ENCODE measurements at places on chromosomes 7 and 10. TPM values are rescaled to one million over a fixed set of nuclear protein-coding genes. Genes with fewer than 3 reads are reported as not detected.

Gene TRIL
- total RNA-seq, result 4.8 TPM

Gene OR2A5
- total RNA-seq, result not detected

Gene FGL2
- total RNA-seq, result not detected

Gene CTAGE15
- total RNA-seq, result not detected

DNA sequence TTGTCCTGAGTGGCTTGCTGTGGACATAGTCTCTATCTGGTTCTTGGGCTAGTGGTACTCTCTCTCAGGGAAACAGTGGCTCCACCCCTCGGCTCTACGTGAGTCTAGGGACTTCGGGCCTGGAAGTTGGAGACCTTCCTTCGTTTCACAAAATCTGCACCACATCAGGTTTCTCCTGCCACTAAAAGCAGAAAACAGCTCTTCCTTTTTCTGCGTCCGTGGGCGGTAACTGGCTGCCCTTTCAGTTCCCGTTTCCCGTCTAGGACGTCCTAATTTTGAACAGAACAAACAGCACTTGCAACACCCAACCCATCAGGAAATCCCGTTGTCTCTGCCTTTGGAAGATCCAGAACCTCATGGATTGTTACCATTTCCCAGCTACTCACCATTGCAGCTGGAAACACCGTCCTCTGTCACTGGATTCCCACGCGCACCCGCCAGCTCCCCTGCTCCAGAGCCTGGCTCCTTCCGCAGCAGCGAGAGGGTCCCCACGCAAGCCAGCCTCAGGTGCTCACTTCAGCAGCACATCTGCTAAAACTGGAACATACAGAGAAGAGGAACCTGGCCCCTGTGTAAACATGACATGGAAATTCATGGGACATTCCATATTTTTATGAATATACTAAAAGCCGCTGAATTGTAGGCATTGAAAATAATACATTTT lies 311.4 kb upstream of the AKR1E2 start:
- no peak overlapping the region for H3K27ac ChIP-seq
- no peaks in the 10 kb centered on the region for H3K36me3 ChIP-seq
- H3K4me1 ChIP-seq, result no peaks in the 10 kb centered on the region
- no peaks in the 10 kb centered on the region for H3K27me3 ChIP-seq
- DNase-seq, result no peak
- no peak overlapping the region for H3K4me3 ChIP-seq

DNA sequence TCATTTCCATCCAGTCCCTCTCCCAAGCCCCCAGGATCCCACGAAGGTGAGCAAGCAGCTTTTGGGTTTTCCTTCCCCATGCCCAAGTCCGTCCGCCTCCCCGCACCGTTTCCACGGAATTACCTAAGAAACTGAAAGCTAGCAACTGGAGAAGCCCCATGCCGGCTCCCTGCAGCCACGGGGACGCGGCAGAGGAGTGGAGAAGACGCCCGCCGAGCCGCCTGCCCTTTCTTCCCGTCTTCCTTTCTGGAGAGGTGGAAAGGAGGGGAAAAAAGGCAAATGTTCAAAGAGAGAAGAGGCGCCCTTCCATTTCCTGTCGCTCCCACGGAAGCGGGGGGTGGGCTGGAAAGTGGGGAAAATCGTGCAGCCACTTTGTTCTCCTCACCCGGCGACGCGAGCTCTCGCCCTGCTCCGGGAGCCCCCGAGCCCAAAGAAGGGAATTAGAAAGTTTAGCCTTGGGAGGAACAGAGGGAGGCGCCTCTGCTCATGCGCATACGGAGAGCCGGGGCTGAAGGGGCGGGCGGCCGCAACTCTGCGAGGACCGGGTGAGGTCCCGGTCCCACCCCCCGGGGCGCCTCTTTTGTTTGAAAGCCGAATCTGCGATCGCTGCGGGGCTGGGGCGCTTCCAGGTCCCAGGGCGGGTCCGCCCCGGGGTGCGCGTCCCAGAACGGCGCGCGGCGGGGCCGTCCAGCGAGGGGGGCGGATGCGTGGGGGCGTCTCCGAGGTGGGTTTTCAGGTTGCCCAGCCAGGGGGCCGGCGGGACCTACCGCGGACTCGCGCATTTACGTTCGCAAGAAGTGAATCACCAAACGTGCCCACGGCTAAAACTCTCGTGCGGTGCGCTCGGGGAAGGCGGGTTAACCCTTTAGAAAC lies at the start of gene LAMB1:
LAMB1 (minus strand) TSS at position 436 of the 873 bp plus-strand sequence; CDS start at position 160, 276 bp downstream.
- H3K27ac ChIP-seq, result peak within 1 kb of the TSS; percentile 92
- H3K27me3 ChIP-seq, result no peaks in the 10 kb centered on the region
- H3K4me1 ChIP-seq, result peaks cover 45% of the 10 kb centered on the region
- peak within 1 kb of the TSS; percentile 76 for H3K4me3 ChIP-seq
- peak; percentile 90 for DNase-seq

DNA sequence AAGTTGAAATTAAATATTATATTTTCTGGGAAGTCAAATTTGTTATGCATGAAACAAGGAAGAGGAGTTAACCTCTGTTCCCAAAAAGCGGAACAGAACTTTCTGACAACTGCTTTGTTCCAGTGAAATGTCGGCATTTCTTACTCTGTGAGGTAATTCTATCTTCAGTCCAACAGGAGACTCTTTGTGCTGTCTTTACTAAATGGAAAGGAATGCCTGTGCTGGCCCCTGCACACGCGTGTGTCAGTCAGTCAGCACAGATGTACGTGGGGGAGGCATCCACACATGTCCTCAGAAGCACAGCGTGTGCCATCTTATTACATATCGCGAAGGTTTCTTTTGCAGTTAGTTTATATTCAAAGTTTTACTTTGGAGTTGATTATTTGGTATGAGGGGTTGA lies 37.5 kb downstream of the NET1 start:
- no peaks in the 10 kb centered on the region for H3K27me3 ChIP-seq
- peaks cover 35% of the 10 kb centered on the region for H3K36me3 ChIP-seq
- no peak overlapping the region for H3K27ac ChIP-seq
- no peak overlapping the region for H3K4me3 ChIP-seq
- H3K4me1 ChIP-seq, result peaks cover 16% of the 10 kb centered on the region

DNA sequence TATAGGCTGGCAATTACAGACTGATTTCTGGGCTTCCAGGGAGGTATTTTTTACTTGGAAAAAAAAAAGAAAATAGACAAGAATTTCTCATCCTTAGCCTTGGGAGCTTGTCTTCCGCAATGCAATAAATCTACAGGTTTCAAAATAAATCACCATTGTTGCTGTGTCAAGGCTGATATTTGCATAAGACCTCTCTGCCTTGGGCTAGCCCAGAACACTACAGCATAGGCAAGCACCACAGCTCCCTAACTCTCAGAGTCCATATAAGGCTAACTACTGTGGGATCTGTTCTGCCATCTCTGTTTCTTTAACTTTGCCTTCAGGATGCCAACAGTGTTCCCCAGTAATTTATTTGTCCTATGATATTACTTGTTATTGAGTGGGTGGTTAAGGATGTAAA lies 64.4 kb downstream of the ZWINT start:
- no peaks in the 10 kb centered on the region for H3K27me3 ChIP-seq
- H3K27ac ChIP-seq, result no peak overlapping the region
- no peak overlapping the region for H3K4me3 ChIP-seq
- H3K4me1 ChIP-seq, result no peaks in the 10 kb centered on the region
- DNase-seq, result no peak
- no peaks in the 10 kb centered on the region for H3K36me3 ChIP-seq

DNA sequence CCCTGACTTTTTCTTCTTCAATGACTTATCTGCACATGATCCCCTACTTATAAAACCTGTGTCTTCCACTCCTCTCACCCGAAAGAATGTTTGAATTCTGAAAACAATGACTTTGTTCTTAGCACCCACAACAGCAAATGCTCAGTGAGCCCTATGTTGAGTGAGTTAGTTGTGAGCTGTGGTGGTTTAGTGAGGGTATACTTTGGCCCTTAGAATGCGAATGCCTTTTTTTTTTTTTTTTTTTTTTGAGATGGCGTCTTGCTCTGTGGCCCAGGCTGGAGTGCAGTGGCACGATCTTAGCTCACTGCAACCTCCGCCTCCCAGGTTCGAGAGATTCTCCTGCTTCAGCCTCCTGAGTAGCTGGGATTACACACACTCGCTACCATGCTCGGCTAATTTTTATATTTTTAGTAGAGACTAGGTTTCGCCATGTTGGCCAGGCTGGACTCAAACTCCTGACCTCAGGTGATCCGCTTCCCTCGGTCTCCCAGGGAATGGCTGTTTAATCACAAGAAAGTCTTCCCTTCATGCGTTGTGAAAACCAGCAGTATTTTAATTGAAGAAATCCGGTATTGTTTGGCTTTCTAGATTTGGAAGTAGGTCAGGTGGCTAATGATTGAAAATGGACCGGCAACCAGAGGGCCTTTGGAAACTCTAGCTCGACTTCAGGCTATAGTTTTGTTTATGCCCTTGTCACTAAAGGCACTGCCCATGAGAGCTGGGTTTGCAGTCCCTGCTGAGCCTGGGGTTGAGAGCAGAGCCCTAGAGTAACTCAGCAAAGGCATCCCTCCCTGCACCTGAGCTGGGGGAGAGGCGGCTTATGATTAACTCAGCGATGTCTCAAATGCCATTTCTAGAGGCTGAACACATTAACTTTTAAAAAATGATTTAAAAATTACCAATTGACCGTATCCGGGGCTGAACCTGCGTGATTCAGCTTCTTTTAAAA lies 41.3 kb downstream of the CUX1 start:
- no peak overlapping the region for H3K4me3 ChIP-seq
- no peaks in the 10 kb centered on the region for H3K27me3 ChIP-seq
- DNase-seq, result no peak
- peaks cover 55% of the 10 kb centered on the region for H3K4me1 ChIP-seq

DNA sequence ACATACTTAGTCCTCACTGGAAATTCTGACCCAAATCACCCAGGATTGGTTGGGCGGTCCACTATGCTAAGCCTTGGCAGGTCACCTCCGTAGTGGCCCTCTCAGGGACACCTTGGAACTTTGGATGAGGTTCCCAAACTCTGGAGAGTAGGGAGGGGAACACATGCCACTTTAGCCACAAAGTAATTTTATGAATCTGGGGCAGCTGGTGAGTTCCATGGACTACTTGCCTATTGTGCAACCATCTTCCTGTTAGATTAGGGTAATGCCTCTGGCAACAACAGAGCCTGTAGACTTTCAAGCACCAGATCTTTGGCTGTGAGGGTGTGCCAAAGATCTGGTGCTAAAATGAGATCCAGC lies 77.7 kb downstream of the ITGB8 start:
- peaks cover 17% of the 10 kb centered on the region for H3K4me1 ChIP-seq
- peak overlapping the region; percentile 28 for H3K27ac ChIP-seq
- no peaks in the 10 kb centered on the region for H3K36me3 ChIP-seq
- H3K4me3 ChIP-seq, result no peak overlapping the region
- H3K27me3 ChIP-seq, result no peaks in the 10 kb centered on the region

- no peaks in the 10 kb centered on the region for H3K27me3 ChIP-seq
- no peak overlapping the region for H3K4me3 ChIP-seq
- H3K36me3 ChIP-seq, result no peaks in the 10 kb centered on the region
- peaks cover 35% of the 10 kb centered on the region for H3K4me1 ChIP-seq
- H3K27ac ChIP-seq, result no peak overlapping the region
These were observed 39.8 kb downstream of the GNA12 start for GRCh38 chr7:2804227-2804763.

GRCh38 chr7:127081539-127081938 lies 171.2 kb downstream of the GRM8 start:
- DNase-seq, result no peak
- no peaks in the 10 kb centered on the region for H3K36me3 ChIP-seq
- H3K27ac ChIP-seq, result no peak overlapping the region
- H3K27me3 ChIP-seq, result no peaks in the 10 kb centered on the region
- no peaks in the 10 kb centered on the region for H3K4me1 ChIP-seq

GRCh38 chr10:120810298-120810697 lies 40.9 kb upstream of the WDR11 start:
- DNase-seq, result no peak
- H3K27me3 ChIP-seq, result peaks cover 96% of the 10 kb centered on the region
- H3K36me3 ChIP-seq, result no peaks in the 10 kb centered on the region
- H3K4me1 ChIP-seq, result no peaks in the 10 kb centered on the region
- H3K4me3 ChIP-seq, result no peak overlapping the region

DNA sequence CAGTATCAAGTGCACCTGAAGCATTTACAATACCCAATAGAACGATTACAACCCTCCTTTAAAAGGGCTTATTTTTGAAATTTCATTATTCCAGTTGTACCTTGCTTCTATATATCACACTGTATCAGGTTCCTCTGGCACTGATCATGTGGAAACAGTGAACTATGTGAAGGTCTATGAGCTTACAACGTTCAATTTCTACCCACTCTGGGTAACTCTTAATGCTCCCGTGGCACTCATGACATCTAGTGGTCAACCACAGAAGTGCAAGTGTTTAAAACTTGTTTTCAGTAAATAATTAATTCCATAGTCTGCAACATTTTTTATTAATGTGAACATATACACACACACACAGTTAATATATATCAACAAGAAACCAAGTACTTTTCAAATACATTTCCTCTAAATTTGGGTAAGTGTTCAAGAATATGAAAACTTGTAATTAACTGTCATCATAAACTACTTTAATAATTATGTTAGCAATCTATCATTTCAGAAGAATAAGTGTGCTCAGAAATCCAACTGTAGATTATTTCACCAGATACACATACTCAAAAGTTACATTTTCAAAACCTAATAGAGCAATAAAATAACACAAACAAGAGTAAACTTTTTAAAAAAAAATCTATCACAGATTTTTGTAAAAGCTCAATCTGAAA lies 61.0 kb downstream of the MPP7 start:
- H3K4me3 ChIP-seq, result no peak overlapping the region
- H3K27ac ChIP-seq, result no peak overlapping the region
- peak; percentile 66 for DNase-seq
- no peaks in the 10 kb centered on the region for H3K4me1 ChIP-seq
- no peaks in the 10 kb centered on the region for H3K36me3 ChIP-seq
- H3K27me3 ChIP-seq, result peaks cover 6% of the 10 kb centered on the region

DNA sequence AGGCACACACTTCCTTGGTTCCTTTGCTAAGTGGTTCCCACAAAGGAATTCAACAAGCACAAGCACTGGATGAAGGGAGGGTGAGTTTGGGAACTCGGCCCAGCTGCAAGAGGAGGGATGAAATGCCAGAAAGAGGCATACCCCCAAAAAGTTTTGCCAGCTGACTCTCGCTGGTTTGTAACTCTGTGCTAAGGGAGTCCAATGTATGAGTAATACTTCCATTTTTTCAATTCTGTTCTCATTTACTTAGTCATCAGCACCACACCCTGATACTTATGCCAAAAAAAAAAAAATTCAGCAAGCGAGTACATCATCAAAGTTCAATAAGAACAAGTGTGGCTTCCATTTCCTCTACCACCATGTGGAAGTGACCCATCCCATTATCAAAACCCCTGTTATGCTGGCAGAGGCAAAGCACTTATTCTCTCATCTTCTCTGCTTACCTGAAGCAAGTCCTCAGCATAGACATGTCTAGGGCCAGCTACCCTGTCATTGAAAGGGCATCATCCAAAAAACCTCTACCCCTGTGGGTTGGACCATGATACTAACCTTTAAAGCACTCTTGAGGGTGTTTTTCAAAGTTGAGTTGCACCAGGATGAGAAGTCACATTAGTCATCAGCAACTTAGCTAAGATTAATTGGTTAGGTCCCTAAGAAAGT lies 6.9 kb upstream of the HYCC1 start:
- H3K4me3 ChIP-seq, result no peak overlapping the region
- no peaks in the 10 kb centered on the region for H3K36me3 ChIP-seq
- H3K27ac ChIP-seq, result no peak overlapping the region
- DNase-seq, result no peak
- H3K27me3 ChIP-seq, result no peaks in the 10 kb centered on the region

GRCh38 chr7:14179781-14180180 lies 190.3 kb upstream of the ETV1 start:
- no peak overlapping the region for H3K4me3 ChIP-seq
- H3K36me3 ChIP-seq, result no peaks in the 10 kb centered on the region
- no peaks in the 10 kb centered on the region for H3K4me1 ChIP-seq
- H3K27ac ChIP-seq, result no peak overlapping the region

- H3K4me3 ChIP-seq, result no peak overlapping the region
- no peaks in the 10 kb centered on the region for H3K27me3 ChIP-seq
- no peak for DNase-seq
- peaks cover 24% of the 10 kb centered on the region for H3K36me3 ChIP-seq
- H3K4me1 ChIP-seq, result no peaks in the 10 kb centered on the region
These were observed 10.3 kb downstream of the TMEM106B start for GRCh38 chr7:12221414-12221813.

All from A673 (cell line).